ENCODE measurements at places on chromosomes 3 and 15.

GRCh38 chr3:116614795-116615362 is 94.7 kb upstream of the TUSC7 start:
- no peak for DNase-seq

DNA sequence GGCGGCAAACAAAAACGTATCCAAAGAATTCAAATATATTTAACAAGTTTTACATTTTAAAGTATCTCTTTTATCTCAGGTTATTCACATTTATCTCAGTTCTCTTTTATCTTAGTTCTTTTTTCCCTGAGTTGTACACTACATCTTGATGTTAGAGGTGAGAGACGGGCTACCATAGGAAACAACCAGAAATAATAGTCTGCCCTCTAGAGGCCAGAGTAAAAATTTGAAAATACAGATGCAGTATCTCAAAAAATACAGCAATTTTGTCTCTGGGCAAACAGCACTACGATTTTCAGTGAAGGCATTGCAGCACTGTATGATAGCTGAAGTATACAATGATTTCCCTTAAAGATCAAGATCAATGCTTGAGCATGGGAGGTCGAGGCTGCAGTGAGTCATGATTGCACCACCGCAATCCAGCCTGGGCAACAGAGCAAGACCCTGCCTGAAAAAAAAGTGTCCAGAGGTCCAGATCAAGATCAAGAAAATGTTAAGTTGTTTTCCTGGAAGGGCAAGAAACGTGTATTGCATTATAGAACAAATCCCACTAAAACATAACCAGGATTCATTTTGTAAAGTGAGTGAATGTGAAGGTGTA is 82.6 kb upstream of the ATP11B start:
- DNase-seq, result no peak

DNA sequence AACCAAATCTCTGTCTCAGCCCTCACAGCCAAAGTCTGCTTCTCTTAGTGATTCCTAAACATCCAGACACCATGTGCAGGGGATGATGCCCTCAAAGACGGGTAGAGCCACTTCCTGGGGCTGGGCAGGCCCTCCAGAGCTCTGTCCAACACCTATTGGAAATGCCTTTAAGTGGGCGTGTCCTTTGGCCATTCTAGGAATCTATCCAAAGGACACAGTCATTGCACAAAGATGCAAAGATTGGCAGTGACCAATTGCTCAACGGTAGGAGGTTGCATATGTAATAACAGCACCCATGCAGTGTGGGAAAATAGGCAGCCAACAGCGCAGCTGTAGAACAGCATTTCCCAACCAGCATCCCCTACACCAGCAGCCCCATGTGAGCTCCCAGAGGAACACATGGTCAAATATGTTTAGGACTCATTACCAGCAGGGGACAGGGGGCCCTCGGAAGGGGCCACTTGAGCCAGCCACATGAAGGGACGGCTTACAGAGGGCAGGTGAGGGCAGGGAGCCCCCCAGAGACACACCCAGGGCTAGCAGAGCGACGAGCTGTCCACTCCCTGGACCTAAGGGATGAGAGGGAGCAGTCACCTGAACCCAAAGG is 142.8 kb upstream of the IQSEC1 start:
- DNase-seq, result no peak

DNA sequence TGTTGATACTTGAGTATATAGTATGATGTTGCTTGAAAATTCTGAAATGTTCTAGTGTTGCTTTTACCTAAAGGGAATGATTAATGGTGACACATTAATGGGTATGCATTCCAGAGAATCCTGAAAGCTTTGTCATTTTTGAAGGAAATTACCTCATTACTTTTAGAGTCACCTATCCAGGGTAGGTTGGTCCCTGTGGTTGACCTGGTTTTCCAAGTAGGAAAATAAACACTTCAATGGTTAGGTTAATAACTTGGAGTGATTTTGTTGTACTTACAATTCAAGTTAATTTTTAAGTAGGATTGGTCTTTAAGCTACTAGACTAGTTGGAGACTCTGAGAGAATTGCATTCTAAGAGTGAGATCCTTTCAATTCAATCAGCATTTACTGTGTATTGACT is 31.0 kb downstream of the MITF start:
- no peak for DNase-seq

Measured in SIG-M5 (cell line).